ENCODE measurements at places on chromosomes 1 and 21.

DNA sequence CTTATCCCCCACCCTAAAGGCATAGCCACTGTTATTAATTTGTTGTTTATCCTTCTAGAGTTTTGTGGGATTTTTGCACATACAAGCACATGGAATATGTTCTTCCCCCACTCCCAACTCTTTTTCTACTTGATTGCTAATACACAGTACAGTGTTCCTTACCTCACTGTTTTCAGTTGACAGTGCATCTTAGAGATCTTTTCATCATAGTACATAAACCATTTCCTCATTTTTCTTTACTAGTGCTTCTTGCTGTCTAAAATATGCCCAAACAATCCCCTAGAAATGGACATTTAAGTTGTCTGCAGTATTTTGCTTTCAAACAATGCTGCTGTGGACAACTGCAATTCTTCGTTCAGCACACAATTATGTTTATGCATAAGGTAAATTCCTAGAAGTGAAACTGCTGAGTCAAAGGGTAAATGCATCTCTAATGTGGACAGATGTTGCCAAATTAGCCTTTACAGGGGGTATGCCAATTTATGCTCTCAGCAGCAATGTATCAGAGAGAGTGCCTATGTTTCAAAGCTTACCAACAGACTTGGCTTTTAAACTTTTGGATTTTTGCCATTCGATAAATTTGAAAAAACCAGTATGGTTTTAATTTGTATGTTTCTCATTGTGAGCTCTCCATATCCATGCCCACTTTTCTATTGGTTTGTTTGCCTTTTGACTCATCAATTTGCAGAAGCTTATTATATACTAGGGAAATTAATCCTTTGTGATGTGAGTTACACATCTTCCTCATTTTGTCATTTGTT lies 132.6 kb downstream of the MRPS6 start:
- DNase-seq: no peak

- no peak for DNase-seq
Measured at GRCh38 chr1:1298861-1299685, 8.7 kb downstream of the ACAP3 start.

DNA sequence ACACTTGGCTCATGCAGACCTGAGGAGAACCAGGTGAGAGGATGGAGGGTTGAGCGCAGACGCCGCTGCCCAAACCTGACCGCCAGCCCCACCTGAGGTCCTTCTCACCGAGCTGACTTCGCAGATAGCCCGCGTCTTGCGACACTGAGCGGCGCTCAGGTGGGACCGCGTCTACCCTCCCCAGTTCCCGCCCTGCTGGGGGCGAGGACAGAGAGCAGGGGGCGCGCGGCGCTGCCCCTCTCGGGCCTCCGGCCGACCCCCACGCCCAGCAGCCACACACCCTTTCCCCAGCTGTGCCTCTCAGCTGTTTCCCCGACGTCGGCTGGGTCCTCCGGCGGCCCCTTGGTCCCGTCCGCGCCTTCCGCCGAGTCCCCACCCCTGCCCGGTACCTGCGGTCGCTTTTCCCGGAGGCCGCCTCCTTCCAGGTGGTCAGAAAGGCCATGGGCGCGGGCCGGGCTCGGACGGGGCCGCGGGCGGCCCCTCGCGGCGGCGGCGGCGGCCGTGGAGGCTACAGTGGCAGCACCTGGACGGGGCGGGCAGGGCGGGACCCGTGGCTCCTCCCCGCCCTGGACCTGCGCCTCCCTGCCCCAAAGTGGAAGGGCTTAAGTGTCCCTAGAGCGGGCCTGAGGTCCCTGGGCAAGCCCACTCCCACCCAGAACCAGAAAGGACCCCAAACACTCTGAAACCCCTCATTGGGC lies 14.4 kb upstream of the TTC39A start:
- no peak for DNase-seq

GRCh38 chr21:43270800-43271301 lies 102.0 kb downstream of the CRYAA start:
- DNase-seq: no peak

DNA sequence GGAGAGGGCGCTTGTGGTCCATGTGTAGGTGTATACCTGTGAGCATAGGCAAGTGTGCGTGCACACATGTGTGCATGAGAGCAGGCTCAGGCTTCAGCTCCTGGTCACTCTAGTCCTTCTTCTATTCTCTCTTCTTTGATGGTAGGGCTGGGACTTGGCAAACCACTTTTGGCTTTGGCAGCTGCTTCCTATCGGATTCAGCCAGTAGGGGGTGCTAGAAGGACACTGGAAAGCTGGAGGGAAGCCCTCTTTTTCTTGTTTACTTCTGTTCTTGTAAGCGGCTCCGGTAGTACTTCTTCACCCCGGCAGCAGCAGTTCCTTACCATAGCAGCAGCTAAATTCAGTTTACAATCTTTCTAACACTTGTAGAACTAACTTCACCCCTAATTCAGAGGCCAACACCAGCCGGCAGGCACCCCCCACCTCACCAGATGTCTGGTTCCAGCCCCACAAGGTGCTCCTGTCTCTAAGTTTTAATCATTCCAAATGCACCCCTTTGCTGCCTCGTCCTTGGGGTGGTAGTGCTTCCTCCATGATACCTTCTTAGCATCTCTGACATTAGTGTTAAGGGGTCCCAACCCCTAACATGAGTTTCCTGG lies 25.1 kb downstream of the NENF start:
- DNase-seq: no peak

DNA sequence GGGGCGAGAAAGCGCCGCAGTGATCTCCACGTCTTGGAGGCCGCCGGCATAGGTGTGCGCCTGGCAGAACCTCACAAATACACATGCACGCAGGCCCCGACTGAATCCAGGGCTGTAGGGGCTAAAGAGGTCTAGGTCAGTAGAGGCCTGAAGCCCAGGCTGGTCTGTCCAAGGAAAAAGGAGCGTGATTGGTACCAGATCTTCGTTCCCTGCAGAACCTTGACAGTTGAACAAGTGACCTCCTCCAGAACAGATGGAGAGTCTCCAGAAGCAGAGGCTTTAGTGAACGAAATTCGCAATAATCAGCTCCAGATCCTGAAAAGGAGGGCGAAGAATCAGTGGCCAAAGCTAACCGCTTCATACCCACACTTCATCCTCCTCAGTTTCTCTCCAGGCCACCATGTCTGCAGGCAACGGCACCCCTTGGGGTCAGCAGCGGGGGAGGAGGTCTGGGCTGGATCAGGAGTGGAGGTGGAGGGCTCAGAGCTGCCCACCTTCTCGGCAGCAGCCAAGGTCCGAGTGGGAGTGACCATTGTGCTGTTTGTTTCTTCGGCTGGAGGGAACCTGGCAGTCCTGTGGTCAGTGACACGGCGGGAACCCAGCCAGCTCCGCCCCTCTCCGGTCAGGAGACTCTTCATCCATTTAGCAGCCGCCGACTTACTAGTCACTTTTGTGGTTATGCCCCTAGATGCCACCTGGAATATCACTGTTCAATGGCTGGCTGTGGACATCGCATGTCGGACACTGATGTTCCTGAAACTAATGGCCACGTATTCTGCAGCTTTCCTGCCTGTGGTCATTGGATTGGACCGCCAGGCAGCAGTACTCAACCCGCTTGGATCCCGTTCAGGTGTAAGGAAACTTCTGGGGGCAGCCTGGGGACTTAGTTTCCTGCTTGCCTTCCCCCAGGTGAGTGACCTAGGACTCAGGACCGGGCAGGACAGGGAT lies 749 bp upstream of the PEX11B start:
- no peak for DNase-seq

- DNase-seq: no peak
Measured at GRCh38 chr1:116380499-116381242, 7.6 kb downstream of the ATP1A1 start.

DNA sequence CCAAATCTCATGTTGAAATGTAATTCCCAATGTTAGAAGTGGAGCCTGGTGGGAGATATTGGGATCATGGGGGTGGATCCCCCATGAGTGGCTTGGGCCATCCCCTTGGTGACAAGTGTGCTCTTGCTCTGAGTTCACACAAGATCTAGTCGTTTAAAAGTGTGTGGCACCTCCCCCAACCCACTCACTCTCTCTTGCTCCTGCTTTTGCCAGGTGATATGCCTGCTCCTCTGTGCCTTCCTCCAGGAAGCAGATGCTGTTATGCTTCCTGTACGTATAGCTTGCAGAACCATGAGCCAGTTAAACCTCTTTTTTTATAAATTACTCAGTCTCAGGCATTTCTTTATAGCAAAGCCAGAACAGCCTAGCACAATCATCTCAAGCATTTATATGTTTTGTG lies 23.0 kb upstream of the HSPA13 start:
- no peak for DNase-seq

- DNase-seq: no peak
Measured at GRCh38 chr1:119141660-119142059, 1.2 kb upstream of the WARS2 start.

DNA sequence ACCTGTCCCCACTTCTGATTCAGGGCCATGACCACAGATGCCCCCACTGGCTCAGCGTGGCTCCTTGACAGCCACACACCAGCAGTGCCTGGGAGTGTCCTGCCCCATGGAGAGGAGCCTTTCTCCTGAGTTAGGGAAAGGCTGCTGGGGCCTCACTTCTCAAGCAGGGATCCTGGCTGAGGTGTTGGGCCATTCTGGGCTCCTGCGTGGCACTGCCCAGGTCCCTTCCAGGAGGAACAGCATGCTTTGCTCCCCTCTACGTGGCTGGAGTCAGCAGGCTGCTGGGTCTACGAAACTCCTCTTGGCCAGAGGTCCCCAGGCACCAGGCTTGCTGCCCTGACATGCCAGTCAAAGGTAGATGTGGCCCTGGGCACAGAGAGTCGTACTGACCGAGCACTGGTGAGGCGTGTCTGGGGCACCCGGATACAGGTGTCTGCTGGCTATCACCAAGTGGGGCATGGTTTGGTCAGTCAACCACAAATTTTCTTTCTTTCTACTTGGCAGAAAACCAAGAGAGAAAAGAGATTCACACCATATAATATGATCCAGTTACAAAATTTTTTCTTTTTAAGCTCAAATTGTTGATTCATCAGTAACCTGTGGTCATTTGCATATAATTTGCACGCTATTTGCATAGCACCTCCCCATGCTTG lies 4.1 kb downstream of the ADORA1 start:
- DNase-seq: no peak

- DNase-seq: no peak
Measured at GRCh38 chr1:214018386-214019268, 30.9 kb downstream of the PROX1 start.

DNA sequence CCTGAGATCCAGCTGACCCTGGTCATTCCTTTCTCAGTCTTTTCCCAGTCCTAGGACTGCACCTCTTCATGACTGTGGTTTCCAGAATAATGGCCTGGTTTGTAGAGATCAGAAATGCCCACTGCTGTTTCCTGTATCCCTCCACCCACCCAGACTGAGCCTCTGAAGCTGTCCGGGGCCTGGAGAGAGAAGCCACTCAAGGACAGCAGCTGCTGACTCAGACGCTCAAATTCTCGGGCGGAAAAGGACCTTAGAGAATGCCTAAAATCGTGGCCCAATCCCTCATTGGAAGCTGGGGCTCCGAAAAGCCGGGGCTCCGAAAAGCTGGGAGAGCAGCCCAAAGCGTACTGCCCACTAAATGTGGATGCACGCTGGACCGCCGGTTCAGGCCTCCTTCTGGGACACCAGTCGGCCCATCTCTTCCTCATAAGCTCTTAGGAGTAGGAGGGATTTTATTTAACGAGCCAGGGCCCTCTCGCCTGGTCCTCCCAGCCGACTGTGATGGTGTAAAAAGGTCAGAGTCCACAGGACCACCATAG lies 7.8 kb upstream of the GPR61 start:
- DNase-seq: no peak

Measured in foreskin melanocyte (primary cell).